ENCODE measurements at places on chromosomes 16 and 17.

GRCh38 chr17:75006653-75007052, 5.8 kb upstream of the MRPL58 start:
- peak; percentile 66 for DNase-seq

- no peak for DNase-seq
Observed at GRCh38 chr16:87840271-87840978, 28.9 kb downstream of the SLC7A5 start.

GRCh38 chr16:25841761-25842160, 150.0 kb downstream of the HS3ST4 start:
- no peak for DNase-seq

- no peak for DNase-seq
Observed at GRCh38 chr16:85888405-85889331, 10.3 kb upstream of the IRF8 start.

GRCh38 chr16:69503244-69503643, 62.5 kb upstream of the NFAT5 start:
- no peak for DNase-seq

All from erythroblast (primary cell).